Stimulated activated CD4-positive, alpha-beta T cell treated with anti-CD3 and anti-CD28 coated beads, TNF-alpha, amount 100 ng/mL, for 4 hours (primary cell): ENCODE measurements at places on chromosomes 2 and 18.

- DNase-seq, result no peak
Observed at GRCh38 chr2:11506611-11506969, 27.3 kb upstream of the GREB1 start.

DNA sequence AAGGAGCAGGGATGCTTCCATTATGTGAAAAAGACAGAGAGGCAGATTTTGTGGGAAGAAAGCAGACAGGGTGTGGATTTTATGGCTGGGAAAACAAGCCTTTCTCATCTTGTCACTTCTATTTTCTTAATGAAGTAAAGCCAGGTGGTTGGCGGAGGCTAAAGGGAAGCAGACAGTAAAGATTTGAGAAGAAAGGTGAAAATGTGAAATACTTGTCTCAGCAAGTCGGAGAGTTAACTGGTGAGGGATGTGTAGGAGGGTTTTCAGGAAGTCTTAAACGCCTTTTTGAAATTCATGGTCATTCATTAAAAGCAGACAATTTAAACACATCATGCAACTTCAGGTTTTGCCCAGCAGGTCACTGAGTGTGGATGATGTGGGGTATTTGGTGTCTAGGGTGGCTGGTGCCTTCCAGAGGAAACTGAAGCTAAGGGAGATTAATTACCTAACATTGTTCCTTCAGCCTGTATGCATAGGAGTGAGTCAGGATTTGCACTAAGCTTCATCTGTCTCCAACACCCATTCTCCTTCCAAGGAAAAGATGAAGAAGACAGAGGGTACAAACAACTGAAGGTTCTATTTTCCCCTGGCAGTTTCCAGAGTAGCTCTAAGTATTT is 20.7 kb downstream of the SLC14A2 start:
- no peak for DNase-seq

- DNase-seq, result no peak
Observed at GRCh38 chr2:151118269-151118668, 143.4 kb downstream of the RBM43 start.

- no peak for DNase-seq
Observed at GRCh38 chr18:69969491-69969890, 21.8 kb upstream of the CD226 start.
